ENCODE measurements at places on chromosomes 3 and 15. TPM values are rescaled to one million over a fixed set of nuclear protein-coding genes. Genes with fewer than 3 reads are reported as not detected.

- no peak for DNase-seq
- no peak overlapping the region for H3K27ac ChIP-seq
- peaks cover 14% of the 10 kb centered on the region for H3K4me1 ChIP-seq
- H3K4me3 ChIP-seq: no peak overlapping the region
- peaks cover 20% of the 10 kb centered on the region for H3K36me3 ChIP-seq
Observed at GRCh38 chr15:85534031-85534430, 153.6 kb downstream of the AKAP13 start.

GRCh38 chr3:118960876-118961450 lies 73.7 kb downstream of the IGSF11 start:
- no peaks in the 10 kb centered on the region for H3K4me1 ChIP-seq
- H3K4me3 ChIP-seq: no peak overlapping the region
- DNase-seq: no peak
- H3K27me3 ChIP-seq: no peaks in the 10 kb centered on the region

- peak overlapping the region; percentile 31 for H3K4me3 ChIP-seq
- H3K27me3 ChIP-seq: no peaks in the 10 kb centered on the region
- no peak for DNase-seq
- H3K27ac ChIP-seq: peak overlapping the region; percentile 30
- peaks cover 59% of the 10 kb centered on the region for H3K4me1 ChIP-seq
Observed at GRCh38 chr3:37171144-37171543, 3.2 kb downstream of the LRRFIP2 start.

The EPHA6 gene
- not detected for total RNA-seq

The SLC28A2 gene
- total RNA-seq: not detected

The ANAPC13 gene
- total RNA-seq: 146 TPM

Data from HFFc6 (cell line).